ENCODE measurements at places on chromosomes 11 and 22. TPM values are rescaled to one million over a fixed set of nuclear protein-coding genes. Genes with fewer than 3 reads are reported as not detected.

The MISFA gene
- total RNA-seq = 5.3 TPM

The ENTHD1 gene
- not detected for total RNA-seq

The XKR3 gene
- total RNA-seq = not detected

The NAGA gene
- total RNA-seq = 26.1 TPM

The CATSPER1 gene
- total RNA-seq = not detected

The FGF19 gene
- 0.66 TPM for total RNA-seq

The CTSF gene
- total RNA-seq = 18.7 TPM

GRCh38 chr11:477052-477715, 27.1 kb downstream of the PTDSS2 start:
- DNase-seq = no peak

GRCh38 chr22:47777426-47777825, 1015.0 kb downstream of the TBC1D22A start:
- no peak for DNase-seq

DNA sequence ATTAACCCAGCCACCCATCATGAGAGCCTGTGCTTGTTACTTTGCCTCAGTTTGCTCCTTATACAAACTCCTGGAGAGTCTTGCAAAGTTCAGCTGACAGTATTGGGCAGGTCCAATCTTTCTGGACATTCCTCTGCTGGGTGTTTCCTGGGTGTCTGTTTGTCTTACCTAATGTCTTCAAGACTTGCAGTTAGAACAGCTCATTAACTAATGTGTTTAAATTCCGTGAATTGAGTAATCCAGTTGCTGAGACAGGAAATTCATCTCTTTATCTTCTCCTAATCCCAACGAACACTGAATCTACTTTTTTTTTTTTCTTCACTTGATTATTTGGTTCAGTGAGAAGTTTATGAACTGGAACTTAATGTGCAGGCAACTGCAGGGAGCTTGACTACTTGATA, 20.6 kb downstream of the BCO2 start:
- DNase-seq = no peak

DNA sequence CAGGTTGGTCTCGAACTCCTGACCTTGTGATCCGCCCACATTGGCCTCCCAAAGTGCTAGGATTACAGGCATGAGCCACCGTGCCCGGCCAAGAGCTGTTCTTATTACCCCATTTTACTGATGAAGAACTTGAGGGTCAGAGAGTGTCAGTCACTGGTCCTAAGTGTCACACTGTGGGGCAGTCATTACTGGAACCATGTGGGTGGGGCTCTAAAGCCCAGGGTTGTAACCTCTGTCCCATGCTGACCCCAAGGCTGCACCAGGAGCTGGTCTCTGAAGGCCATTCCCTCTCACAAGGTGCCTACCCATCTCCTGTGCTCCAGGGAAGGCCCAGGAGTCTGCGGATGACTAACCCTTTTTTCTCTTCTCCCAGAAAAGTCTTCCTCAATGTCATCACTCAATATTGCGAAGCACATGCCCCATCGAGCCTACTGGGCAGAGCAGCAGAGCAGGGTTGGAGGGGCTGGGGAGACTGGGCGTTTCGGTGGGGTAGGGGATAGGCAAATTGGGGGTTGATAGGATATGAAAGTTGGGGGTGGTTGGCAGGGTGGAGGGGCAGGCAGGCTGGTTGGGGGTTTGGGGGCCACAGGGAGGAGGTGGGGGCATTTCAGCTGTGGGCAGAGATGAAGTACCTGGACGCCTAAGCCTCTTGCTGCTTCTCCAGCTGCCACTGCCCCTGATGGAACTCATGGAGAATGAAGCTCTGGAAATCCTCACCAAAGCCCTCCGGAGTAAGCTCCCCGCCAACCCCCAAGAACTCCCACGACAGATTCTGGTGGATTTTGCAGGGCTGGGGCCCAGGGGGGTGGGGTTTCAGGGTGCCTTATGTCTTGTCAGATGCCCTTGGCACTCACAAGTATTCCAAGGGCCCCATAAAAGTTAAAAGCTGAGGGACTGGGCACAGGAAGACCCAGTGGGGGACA, 2.0 kb upstream of the ESRRA start:
- no peak for DNase-seq

DNA sequence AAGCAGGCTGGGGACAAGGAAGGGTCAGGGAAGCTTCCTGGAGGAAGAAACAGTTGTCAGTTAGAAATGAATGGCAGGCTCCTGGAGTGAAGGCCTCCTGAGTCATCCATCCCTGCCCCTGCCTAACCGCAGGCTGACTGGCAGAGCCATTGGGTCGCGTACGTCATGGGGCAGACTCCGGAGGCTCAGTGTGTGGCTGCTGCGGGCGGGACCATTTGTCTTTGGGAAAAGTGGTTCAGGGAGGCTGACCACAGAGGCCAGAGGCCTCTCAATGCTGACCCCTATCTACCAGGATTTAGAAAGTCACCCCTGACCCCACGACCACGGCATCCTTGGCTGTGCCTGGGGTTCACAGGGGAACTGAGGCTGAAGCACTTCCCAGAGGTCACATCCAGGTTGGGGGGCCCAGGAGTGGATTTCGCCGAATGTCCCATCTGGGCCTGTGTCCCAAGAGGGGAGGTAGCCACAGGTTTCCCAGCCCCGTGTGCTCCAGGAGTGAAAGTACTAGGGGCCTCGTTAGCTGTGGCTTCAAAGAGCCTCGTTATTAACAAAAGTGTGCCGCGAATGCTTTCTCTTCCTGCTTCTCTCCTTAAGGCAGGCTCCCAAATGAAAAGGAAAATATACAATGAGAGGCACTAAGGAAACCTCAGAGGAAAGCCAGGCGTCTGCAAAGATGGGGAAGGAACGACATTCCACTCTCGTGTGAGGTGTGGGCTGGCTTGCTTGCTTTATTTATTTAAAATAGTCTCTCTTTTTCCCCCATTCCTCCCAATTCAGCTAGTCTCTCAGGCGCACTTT, 58.9 kb downstream of the FLRT1 start:
- peak; percentile 69 for DNase-seq

DNA sequence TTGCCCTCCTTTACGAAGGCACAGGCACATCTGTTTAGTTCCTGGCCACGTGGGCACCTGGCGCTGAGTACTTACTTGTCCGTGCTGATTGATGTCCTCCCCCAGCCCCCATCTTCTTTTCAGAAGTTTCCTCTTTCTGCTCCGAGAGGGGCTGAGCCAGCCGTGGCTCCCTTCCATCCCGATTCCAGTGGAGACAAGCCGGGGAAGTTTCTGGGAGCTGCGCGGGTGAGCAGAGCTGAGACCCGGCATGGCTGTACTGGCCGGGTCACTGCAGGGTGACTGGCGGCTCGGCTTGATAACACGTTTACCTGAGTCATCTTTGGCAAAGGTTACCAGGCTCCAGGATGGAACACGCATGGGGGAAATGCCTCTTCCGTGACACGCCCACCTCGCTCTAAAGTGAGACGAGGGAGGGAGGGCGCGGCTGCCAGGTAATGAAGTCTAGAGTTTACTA, 45.4 kb upstream of the ATXN10 start:
- DNase-seq = no peak

DNA sequence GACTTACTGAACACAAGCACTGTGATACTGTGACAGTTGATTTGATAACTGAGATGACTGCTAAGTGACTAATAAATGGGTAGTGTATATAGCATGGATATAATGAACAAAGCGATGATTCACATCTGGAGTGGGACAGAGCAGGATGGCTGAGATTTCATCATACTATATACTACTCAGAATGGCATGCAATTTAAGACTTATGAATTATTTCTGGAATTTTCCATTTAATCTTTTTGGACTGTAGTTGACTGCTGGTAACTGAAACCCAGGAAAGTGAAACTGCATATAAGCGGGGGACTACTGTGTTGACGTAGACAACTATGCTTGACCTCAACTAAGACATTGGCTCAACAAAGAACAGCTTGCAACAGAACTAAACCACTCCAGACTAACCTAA, 20.0 kb upstream of the NUCB2 start:
- DNase-seq = no peak

DNA sequence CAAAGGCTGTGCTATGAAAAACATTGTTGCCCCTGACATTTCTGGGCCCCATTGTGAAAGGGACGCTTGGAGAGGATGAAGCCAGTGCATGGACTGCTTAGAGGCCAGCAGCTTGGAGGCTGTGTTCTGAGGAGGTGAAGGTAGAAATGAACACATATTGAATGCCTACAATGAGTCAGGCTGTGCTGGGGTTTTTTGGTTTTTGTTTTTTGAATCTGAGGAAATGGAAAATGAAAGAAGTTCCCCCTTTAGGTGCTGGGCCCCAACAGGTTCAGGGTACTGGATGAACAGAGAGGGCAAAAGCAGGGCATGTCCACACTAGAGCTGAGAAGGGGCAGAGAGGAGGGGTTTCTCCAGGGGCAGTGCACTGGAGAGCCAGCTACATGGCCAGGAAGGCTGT, 166.1 kb upstream of the API5 start:
- DNase-seq = no peak

DNA sequence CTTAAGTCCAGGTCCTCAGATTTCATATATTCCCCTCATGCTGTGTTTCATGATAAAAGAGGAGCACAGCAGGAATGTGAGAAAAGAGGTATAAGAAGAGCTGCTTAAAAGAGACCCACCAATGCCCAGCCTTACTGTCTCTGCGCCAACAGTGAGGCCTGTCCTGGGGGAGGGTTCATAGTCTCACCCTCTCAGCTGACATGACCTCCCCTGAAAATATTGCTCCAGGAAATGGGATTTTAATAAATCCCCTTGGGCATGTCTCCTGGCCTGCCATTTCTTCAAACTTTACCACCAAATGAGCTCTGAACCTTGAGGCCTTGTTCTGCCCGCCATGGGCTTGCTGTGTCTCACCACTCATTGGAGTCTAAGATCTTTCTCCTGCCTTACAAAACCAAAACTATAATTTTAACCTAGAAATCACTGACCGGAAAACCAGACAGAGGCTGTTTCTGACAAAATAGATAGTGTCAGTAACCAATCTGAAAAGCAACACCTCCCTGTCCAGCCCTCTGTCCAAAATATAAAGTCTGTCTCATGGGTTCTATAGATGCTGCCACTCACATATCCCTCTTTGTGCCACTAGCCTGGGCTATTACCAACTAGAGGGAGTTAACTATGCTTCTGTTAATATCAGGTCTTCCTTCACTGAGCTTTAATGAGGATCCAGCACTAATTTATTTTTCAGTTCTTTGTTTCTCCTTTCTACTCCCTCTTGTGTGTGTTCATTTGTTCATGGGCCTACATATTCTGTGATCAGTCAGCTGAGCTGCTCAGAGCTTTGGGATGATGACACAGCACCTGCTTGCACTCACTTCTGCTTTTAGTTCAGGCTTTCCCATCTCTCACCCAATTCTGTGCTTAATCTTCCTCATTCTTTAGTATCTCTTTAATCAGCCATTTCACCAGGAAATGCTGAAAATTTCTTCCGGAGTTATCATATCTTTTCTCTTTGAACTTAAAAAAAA, at the start of gene OR2AG2:
OR2AG2 (minus strand) TSS at position 51 of the 968 bp plus-strand sequence. CDS start 3,019 bp downstream, outside the sequence.
- no peak for DNase-seq

DNA sequence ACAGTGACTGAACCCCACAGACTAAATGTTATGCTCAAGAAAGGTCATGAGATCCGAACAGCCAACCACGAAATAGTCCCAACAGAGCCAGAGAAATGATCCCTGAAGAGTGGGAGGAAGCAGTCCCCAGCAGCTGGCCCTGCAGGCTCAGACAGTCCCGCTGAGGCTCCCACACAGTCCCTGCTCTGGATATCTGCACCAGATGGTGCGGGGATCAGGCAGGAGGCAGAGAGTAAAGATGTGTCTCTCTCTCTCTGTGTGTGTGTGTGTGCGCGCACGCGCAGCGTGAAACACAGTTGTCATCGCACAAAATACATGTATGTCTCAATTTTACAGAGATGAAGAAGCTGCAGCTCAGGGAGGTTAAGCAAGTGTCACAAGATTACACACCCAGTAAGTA, 27.9 kb downstream of the GUCY1A2 start:
- DNase-seq = no peak

DNA sequence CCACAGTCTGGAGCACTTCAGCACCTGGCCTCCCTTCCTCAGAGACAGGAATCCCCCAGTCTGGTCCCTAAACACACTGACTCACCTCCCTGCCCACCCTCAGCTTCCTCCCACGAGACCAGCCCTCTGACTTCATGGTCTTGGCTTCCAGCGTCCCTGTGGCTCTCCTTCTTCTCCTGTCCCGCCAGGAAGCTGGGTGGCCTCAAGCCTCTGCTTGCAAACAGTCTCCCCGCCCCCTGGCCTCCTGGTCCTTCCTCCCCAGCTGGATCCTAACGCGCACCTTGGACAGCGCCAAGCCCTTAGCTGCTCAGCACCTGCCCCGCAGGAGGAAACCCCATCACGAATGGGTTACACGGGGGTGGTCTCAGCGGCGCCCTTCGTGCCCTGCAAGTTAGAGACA, 4.5 kb downstream of the NCF4 start:
- DNase-seq = peak; percentile 84

- peak; percentile 97 for DNase-seq
Measured at GRCh38 chr22:50200461-50201190, at the start of gene SELENOO. Gene SELENOO, plus strand, starts transcription at chr22:50201011. Its CDS starts 26 bp downstream, at chr22:50201037.

- DNase-seq = no peak
Measured at GRCh38 chr11:41532413-41532812, 73.0 kb upstream of the LRRC4C start.

DNA sequence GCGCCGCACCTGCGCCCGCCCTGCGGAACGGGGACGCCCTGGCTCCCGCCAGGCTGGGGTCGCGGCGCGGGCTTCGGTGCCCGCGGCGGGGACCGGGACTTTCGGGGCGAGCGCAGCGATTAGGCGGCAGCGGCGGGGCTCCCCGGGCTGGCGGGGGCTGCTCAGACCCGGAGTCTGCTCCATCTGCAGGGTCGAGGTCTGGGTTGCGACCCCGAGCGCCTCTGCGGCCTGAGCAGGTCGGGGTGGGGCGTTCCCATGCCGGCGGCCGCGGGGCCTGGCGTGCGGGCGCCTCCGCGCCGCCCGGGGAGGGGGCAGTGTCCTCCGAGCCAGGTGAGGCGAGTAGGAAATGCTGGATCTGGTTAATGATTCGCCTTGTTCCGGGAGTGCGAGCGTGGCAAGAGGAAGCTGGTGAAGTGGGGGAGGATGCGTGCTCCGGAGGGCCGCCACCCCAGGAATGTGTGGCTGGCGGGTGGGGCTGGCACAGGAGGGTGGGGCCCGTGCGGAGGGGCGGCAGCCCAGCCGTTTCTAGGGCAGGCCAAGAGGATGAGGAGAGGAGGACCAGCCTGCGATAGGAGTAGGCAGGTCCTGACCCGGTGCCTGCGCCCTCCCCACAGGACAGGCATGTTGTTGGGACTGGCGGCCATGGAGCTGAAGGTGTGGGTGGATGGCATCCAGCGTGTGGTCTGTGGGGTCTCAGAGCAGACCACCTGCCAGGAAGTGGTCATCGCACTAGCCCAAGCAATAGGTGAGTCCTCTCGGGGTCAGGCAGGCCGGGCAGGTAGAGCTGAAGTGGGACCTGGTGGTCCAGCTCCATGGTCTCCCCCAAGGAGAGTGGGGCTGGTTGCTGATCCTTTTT, 606 bp downstream of the RASSF7 start:
- DNase-seq = peak; percentile 75

GRCh38 chr11:35009191-35009943, 92.9 kb downstream of the PDHX start:
- DNase-seq = no peak
